ENCODE measurements at places on chromosomes 12 and 14. TPM values are rescaled to one million over a fixed set of nuclear protein-coding genes. Genes with fewer than 3 reads are reported as not detected.

Gene TPPP2
- 0.49 TPM for total RNA-seq

DNA sequence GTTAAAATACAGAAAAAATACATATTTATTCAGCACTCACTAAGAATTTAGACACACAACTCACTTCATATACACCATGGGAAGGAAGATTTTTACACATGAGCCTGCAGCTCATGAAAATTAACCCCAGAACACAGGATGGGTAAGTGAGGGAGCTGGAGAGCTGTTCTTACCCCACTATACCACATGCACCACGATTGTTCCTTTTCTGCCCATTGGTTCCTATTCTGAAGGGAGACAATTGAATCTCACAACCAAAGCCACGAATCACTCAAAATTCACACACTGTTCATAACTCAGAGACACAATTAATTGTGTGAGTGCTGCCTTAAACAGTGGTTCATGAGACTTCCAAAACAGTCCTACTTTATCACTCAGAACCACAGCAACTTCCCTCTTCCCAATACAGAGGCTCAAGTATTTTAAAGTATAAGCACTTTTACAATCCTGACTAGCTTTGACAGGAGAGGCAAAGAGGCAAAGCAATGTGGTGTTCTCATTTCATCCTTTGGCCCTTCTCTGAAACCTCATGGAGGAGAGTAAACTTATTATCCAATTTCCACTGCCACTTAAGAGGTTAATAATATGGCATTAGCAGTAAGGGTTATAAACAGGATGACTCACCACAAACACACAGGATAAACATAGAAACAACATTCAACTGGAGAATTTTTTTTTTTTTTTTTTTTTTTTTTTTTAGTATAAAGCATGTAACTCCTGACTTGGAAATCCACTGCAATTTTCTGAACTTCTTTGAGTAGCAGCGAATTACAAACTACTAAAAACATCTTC lies 59.5 kb downstream of the ITPR2 start:
- DNase-seq, result no peak

DNA sequence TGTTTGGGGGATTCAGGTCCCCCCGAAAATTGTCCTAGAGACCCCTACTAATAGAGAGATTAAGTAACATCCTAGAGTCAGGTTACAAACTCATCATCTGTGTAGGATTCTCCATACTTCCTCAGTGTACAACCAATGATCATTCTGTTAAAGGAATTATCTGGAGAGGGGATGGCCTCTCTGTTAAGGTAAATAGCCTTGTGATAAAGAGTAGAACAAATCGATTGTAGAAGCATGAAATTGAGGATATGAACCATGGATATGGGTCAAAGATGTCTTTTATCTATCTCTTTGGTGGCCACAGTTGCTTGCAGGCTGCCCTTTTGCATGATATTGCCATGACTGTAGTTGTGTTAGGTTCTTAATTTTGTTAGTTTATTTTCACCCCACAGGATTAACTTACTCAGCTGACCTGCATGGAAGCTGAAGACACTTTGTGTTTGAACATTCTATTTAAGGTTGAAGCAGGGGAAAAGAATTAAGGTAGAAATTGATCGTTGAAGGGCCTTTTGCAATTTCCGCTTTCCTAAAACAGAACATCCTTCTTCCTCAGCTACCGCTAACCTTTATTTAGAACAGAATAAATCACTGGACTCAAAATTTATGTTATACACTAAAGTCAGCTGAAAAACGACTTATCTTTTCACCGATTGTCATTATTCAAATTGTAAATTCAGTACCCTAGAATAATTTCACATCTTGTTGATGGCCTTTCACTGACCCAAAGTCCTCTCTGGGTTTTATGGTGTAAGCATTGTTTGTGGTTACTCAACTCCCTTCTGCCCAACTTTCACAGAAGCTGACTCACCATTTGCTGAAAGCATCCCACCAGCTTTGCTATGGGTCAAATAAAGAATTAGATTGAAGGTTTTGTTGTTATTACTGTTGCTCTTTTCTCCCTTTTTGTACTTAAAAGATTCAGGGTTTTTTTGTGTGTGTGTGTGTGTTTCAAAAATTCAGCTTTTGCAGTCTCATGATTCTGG lies 52.3 kb downstream of the IRAK3 start:
- no peak for DNase-seq

Gene CMTM5
- total RNA-seq, result 75.3 TPM

- no peak for DNase-seq
These were observed 16.4 kb downstream of the FAM234B start for GRCh38 chr12:13060581-13060980.

All from sciatic nerve (tissue), 2 donors.